ENCODE measurements at places on chromosomes 5 and 9.

DNA sequence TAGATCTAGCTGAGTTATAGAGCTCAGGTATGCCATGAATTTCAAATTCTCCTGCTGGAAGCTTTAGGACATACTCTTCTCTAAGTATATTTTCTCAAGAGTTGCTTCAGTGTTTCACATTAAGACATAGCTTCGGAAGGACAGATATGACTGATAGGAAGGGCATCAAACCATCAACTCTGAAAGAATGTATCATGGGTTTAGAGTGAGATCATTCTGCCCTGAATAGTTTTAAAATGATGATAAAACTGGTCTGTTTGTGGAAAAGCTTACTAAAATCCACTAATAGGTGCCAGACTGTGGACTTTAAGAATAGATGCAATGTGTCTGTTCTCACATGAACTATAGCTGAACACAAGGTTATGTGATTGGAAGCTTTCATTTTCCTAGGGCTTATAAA lies 8.4 kb downstream of the SPEF2 start:
- no peak for DNase-seq

DNA sequence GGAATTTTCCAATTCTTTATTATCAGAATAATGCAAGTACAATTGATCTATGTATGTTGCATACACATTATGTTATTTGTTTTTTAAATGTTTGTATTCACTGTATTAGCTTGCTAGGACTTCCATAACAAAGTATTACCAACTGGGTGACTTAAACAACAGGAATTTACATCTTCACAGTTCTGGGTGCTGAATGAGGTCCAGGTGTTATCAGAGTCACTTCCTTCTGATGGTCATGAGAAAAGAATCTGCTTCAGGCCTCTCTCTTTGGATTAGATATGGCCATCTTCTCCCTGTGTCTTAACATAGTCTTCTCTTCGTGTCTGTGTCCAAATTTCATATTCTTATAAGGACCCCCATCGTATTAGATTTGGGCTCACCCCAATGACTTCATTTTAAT lies 229.1 kb upstream of the TRPC7 start:
- no peak for DNase-seq

GRCh38 chr5:10228288-10228687 lies 21.4 kb downstream of the ATPSCKMT start:
- DNase-seq = no peak

GRCh38 chr9:131167146-131167692 lies 41.8 kb downstream of the NUP214 start:
- DNase-seq = no peak

GRCh38 chr9:13568405-13568804 lies 288.9 kb upstream of the MPDZ start:
- DNase-seq = no peak

- DNase-seq = no peak
Observed at GRCh38 chr9:14824481-14824880, 85.7 kb downstream of the FREM1 start.

GRCh38 chr5:3615217-3615616 lies 19.6 kb downstream of the IRX1 start:
- no peak for DNase-seq

- no peak for DNase-seq
Observed at GRCh38 chr9:137709411-137710101, 90.8 kb downstream of the EHMT1 start.

- DNase-seq = no peak
Observed at GRCh38 chr9:83964973-83965349, 15.1 kb downstream of the HNRNPK start.

- DNase-seq = peak; percentile 30
Observed at GRCh38 chr5:77077829-77078176, 9.3 kb downstream of the ZBED3 start.
